ENCODE measurements at places on chromosomes 11 and 22.

GRCh38 chr11:72226701-72227100 is 2.1 kb downstream of the INPPL1 start:
- no peak for DNase-seq

- DNase-seq: no peak
These were observed 38.3 kb upstream of the NFAM1 start for GRCh38 chr22:42470366-42471082.

GRCh38 chr11:36313750-36314433 is 17.8 kb downstream of the PRR5L start:
- no peak for DNase-seq

DNA sequence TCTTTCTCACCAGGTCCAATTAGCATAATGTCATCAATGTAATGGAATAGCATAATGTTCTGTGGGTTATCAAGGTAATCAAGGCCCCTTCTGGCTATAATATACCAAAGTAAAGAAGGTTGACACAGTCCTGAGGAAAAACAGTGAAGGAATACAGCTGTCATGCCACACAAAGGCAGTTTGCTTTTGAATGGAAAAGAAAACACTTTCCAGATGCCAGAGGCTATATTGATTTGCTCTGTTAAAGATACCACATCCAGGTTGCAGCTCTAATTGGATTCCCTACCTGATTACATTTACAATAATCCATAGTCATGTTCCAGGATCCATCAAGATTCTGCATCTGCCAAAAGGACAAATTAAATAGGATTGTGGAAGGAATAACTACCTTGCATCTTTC is 22.3 kb upstream of the CLPB start:
- DNase-seq: no peak

DNA sequence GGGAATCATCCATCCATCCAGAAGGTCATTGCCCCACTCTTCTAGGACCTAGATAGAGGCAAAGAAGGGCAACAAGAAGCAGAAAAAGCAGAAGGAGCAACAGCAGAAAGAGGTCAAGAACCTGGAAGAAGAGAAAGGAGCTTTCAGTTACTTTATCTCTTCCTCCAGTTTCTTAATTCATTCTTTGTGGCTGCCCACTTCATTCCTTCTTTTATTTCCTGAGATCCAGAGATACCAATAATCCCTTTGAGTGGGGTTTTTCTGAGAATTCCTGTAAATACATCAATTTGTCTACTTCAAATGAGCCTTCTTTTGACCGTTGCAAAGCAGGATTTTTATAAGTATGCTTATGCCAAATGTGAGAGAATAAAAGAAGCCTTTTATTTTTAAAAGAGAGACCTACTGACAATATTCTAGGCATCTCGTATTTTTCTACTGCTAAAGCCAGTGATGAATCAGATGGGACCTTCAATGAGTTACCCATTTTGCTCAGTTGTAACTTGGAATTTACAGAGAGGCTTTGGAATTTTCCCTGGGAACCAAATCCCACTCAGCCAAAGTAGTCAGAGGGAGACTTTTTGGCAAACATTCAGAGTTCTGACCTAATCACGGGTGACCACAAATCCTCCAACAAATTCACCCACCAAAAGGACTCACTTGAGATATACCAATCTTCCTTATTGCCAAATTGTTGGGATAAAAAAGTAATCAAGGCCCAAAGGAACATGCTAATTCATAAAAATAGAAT is 54.9 kb downstream of the ZC3H12C start:
- no peak for DNase-seq

GRCh38 chr22:48346911-48347310 is 1480.8 kb downstream of the BRD1 start:
- DNase-seq: no peak

GRCh38 chr11:75326439-75326810 is 25.0 kb downstream of the ARRB1 start:
- DNase-seq: no peak

DNA sequence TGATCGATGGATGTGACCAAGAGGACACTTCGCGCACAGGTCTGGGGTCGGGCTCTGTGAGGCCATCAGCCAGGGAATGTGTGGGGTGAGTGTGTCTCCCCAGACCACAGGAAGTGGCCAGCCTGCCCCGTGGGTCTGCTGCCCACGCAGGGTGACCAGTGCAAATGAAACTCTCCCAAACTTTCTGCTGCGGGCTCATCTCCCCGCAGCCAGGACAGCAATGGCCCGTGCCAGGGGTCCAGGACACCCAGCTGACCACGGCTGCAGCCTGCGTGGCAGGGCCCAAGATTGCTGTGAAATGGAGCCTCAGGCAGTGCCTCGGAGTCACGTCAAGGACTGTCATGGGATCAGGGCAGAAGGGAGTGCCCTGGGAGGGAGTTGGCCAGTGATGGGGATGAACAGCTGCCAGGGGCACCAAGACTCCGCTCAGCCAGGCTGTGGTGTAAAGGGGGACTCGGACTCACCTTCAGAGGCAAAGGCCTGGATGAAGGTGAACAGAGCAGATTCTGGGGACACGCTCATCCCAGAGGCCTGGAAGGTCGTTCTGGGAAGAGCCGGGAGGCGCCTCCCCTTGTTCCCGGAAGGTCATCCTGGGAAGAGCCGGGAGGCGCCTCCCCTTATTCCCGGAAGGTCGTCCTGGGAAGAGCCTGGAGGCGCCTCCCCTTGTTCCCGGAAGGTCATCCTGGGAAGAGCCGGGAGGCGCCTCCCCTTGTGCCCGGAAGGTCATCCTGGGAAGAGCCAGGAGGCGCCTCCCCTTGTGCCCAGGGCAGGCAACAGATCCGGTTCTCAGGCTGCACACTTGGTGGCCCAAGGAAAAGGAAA is 252.6 kb downstream of the BRD1 start:
- no peak for DNase-seq

- DNase-seq: no peak
These were observed 59.2 kb downstream of the SYTL2 start for GRCh38 chr11:85751724-85752123.

DNA sequence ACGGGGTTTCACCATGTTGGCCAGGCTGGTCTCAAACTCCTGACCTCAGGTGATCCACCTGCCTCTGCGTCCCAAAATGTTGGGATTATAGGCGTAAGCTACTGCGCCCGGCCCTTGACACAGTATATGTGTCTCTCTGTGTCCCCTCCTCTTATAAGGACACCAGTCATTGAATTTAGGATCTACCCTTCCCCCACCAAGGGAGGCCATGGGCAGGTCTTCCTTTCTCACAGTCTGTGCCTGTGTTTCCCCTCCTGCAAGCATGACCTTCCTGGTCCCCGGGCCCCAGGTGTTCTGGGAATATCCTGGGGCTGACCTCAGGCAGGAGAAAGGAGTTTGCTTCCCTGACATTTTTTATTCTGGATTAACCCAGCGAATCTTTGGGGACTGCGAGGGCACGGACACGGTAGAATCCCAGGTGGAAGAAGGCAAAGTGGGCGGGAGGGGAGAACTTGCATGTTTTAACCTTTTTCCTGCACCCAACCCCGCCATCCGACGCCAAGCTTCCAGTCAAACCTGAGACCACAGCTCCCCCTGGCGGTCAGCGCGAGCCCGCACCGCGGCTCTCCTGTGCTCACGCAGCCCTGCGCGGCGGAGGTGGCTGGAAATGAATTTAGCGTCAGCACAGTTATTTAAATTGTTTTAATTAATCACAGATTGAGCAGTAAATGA is 42.1 kb upstream of the ISX start:
- DNase-seq: no peak

DNA sequence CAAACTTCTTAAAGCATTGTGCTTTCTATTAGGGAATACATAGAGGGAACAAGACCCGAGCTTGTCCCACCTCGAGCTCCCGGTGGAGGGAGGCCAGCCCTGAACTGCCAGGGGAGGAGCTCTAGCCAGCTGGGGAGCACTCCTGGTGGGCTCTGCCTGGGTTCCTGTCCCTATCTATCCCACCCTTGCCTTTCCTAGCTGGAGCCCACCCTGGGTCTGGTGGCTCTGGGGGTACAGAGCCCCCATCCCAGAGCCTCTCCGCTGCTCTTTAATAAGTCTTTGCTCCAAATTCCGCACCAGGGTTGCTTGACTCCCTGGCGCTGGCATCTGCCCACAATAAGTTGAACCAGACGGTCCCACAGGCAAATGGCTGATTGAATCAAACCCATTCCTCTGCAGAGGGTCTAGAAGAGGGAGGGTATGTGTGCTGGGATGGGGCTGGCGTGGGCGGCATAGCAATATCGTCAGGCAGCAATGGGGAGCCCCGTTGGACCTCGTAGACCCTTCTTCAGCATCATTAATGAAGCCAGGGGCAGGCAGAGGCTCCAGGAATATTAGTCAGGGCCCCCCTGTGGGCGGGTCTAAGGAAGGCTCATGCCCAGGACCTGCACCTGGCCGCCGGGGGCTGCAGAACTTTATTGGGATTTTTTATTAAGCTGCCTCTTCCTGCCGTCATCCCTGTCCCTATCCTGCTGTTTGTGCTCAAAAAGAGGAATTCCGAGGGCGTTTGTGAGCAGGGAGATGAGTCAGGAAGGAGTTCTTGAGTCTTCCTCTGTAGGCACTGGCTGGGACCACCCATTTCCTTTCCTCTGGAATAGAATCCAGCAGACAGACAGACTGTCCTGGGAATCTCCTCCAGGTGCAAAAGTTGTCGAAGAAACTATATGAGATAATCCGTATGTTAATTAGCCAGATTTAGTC is 38.5 kb upstream of the RIC3 start:
- no peak for DNase-seq

GRCh38 chr11:10605941-10606381 is 37.5 kb upstream of the LYVE1 start:
- DNase-seq: no peak

DNA sequence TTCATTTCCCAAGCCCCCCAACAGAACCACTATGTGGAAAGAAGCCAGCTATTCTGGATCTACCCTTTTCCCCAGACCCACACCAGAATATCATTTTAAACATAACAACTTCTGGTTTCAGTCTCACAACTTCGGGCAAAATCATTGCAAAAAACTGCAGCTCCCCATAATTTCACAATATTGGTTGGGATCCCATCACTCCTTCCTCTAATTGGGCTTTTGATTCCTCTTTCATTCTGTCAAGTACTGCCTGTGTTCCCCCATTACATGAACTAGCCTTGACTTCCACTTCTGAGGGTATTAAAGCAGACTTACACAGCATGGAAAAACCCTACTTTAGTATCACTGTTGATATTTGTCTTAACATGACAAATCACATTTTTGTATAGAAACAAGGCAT is 4.1 kb upstream of the APOL3 start:
- no peak for DNase-seq

GRCh38 chr11:81098471-81098870 is 1635.2 kb downstream of the FAM181B start:
- no peak for DNase-seq

GRCh38 chr22:17922925-17923903 is 101.1 kb downstream of the MICAL3 start:
- DNase-seq: no peak

- DNase-seq: no peak
These were observed 22.3 kb downstream of the SHANK3 start for GRCh38 chr22:50694766-50695420.

GRCh38 chr11:79538775-79539174 is 97.9 kb upstream of the TENM4 start:
- no peak for DNase-seq

- no peak for DNase-seq
These were observed 22.9 kb downstream of the ZBTB16 start for GRCh38 chr11:114082415-114082748.

GRCh38 chr11:27174021-27174420 is 133.4 kb downstream of the BBOX1 start:
- DNase-seq: no peak

DNA sequence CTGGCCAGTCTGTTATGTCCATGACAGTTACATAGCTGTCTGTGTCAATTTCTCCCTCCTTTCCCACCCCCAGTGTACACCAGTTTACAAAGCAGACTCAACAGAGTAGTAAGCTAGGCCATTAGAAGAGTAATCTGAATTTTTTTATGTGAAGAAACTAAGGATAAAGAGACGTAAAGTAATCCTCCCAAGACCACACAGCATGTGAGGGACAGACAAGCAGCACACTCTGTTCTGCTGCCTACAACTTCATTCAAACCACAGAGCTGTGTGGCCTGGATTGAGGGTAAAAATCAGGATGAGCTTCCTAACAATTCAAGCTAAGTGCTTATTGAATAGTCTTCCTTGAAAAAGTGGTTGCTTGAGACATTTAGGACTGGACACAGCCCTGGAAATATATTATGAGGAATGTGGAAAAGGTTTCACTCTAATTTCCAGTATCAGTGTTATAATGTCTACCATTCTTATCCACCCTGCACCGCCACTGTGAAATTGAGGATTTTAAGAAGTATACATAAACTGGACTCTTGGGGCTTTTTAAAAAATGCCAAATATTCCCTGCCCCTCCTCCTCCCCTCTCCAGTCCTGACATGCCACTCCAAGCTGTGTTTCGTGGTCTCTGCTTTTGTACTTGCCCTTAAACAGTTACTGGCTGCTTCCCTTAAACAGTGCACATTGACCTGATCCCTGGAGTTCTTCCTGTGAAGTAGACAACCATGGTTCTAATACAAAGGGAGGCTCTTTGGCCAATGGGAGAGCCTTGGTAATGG is 40.9 kb downstream of the EXT2 start:
- DNase-seq: no peak

- DNase-seq: no peak
These were observed at the start of gene SYT12 for GRCh38 chr11:67022961-67023956. Gene SYT12, plus strand, starts transcription at chr11:67023134. Its CDS starts 7,011 bp downstream, at chr11:67030145.

GRCh38 chr11:129331217-129331616 is 44.4 kb upstream of the BARX2 start:
- DNase-seq: no peak

DNA sequence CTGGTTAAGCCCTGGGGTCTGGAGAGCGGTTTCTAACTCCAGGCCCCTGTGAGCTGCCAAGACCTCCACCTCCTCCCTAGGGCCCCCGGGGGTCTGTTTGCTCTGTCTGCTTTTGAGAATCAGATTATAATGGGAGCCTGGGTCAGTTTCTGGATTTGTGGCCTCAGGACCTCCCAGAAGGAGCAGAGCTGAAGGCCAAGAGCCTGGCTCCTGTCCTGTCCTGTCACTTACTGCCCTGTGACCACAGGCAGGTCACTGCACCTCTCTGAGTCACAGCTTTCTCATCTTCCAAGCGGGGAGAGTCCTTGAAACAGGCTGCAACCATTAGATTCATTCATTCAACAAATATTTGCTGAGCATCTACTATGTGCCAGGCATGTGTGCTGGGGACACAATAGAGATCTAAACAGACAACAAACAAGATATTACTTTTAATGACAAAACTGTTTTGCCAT is 87.3 kb upstream of the FGF3 start:
- DNase-seq: no peak

GRCh38 chr11:63459586-63459985 is 31.4 kb downstream of the PLAAT5 start:
- no peak for DNase-seq

DNA sequence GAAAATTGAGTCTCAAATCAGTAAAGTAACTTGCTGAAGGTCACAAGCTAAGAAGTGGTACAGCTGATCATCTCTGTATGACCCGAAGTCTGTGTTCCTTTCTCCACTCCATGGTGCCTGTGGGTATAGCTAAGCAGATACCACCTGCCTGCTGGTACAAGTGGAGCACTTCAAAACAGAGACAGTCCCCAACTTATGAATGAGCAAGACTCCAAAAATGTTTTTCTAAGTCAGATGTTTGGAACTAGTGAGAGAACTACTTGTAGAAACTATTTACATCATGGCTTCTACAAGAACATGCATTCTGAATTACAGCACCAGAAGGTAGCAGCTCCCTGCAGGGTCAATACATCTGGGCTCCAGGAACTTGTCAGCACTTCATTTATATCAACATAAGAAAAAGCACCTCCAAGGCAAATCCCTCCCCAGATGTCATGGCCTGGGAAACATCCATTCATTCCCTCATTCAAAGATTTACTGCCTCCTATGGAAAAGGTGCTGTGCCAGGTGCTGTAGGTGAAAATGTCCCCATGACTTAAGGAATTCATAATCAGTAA is 94.7 kb downstream of the SERGEF start:
- no peak for DNase-seq

- DNase-seq: no peak
These were observed 4.2 kb upstream of the RASGRP2 start for GRCh38 chr11:64747961-64748665.
